EL (cell line): ENCODE measurements at places on chromosomes 1 and 21.

GRCh38 chr1:155911156-155912055 lies at the start of gene RIT1:
TSS of gene RIT1 (minus strand) at chr1:155911349. CDS start at chr1:155910761, 588 bp downstream.
- peak; percentile 83 for DNase-seq

- DNase-seq: no peak
Measured at GRCh38 chr1:160330119-160330518, 12.9 kb downstream of the COPA start.

- DNase-seq: no peak
Measured at GRCh38 chr1:177172272-177172671, 1.5 kb downstream of the BRINP2 start.

GRCh38 chr21:42702720-42703119 lies 49.3 kb downstream of the PDE9A start:
- no peak for DNase-seq

- no peak for DNase-seq
Measured at GRCh38 chr1:2016123-2016522, 3.0 kb upstream of the GABRD start.

DNA sequence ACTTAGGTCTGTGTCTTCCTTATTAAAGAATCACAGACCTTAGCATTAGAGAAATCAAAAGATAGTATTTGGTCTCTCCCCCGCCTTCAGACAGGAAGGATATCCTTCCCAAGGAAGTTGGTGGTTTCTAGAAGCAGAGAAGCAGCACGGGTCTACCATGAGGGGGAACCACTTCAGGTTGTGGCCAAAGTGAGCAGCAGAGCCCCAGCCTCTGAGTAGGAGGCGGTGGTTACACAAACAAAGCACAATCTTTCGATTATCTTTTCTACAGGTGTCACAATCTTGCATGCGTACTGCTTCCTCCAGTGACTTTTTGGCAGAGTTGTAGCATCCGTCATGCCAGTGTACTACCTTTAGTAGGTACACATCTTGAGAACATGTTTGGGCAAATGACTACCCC lies 8.8 kb downstream of the PGLYRP4 start:
- no peak for DNase-seq

DNA sequence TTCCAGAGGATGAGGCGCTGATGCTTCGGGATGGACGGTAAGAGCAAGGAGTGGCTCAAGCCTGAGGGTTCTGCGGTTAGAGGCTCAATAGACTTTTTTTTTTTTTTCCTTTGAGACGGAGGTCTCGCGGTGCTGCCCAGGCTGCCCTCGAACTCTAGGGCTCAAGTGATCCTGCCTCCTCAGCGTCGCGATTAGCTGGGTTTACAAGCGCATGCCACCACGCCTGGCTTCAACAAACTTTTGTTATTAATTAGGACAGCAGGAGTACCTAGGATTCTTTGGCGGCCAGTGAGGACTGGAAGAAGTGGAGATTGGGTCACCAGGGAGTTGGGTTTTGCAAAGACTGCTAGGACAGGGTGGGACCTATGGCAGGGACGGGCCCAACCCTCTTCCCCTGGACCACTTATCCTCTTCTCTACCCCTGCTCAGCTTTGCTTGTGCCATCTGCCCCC lies 587 bp downstream of the SCNM1 start:
- peak; percentile 77 for DNase-seq

GRCh38 chr1:112666946-112667345 lies 7.5 kb upstream of the MOV10 start:
- no peak for DNase-seq

- no peak for DNase-seq
Measured at GRCh38 chr21:33377221-33377920, 25.8 kb upstream of the IFNGR2 start.

DNA sequence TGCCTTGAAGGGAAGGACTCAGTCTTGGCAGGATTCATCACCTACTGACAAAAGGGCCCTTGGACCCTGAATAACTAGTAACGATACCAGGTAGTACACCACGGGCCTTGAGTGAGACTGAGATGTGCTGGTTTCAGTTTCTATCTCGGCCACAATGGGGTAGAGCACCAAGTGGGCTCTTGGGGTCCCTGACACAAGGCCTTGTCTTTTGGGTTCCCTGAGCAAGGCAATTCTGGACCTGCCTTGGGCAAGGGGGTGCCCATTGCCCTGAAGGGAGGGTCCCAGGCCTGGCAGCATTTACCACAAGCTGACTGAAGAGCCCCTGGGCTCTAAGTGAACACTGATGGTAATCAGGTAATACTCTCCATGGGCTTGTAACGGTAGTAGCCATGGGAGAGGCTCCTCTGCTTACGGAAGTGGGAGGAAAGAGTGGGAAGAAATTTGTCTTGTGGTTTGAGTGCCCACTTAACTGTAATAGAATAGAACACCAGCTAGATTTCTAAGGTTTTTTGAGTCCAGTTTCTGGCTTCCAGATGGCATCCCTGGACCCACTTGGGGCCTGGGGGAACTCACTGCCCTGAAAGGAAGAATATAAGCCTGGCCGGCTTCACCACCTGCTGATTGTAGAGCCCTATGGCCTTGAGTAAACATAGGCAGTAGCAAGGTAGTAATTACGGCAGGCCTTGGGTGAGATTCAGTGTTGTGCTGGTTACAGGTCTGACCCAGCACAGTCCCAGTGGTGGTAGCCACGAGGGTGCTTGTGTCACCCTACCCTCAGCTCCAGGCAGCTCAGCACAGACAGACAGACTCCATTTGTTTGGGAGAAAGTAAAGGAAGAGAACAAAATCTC lies 58.5 kb downstream of the WDR4 start:
- DNase-seq: no peak

GRCh38 chr1:10561955-10562354 lies 87.2 kb downstream of the PEX14 start:
- peak; percentile 13 for DNase-seq

- DNase-seq: peak; percentile 31
Measured at GRCh38 chr1:44636688-44637598, 37.3 kb downstream of the TMEM53 start.

DNA sequence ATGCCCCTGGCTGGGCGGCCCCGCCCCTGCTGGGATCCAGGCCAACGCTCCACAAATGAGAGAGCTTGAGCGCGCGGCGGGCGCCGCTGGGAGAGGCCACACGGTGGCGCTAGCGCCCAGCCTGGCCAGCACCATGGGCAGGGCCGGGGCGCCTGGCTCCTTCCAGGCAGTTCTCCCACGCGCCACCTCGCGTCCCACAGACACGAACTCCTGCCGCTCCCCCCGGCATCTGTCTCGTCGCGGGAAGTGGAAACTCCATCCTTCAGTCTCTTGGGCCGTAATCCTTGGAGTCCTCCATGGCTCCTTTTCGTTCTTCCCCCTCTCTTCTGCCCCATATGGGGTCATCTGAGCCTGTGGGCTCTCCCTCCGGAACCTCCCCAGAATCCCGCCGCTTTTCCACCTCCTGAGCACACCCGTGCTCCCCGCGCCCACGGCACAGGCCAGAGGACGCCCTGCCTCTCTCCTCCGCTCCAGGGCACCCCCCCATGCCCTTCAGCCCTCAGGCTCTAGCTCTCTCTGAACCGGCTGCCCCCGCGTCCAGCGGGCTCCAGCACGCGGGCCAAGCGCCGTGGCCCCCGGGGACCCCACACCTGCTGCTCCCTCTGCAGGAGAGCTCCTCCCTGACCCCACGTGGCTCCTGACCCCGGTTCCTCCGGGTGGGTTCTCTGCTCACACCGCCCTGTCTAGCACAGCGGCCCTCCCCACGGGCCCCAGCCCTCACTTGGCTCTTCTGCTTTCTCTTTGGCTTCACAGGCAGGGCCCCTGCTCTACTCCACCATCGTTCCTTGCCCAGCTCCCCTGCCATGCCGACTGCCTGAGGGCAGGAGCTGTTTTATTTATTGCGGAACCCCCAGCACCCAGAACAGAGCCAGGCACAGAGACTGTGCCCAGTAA lies 31.9 kb upstream of the EDN2 start:
- DNase-seq: peak; percentile 83

DNA sequence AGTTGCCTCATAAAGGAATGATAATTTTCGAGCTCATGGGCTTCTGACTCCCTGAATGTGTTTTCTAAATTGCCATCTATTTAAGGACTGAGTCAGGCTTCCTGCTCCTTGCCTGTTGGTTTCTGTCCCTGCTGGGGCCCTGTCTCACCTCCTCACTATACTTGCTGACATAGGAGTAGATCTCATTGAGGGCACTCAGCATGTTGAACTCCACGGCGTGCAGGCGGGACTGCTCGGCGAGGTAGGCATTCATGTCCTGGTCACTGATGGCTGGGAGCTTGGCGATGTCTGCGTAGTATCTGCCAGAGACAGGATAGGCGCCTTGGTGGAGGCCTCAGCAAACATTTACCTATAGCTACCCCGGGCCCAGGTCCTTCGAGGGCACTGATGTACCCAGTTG lies 116.9 kb upstream of the CD34 start:
- no peak for DNase-seq

DNA sequence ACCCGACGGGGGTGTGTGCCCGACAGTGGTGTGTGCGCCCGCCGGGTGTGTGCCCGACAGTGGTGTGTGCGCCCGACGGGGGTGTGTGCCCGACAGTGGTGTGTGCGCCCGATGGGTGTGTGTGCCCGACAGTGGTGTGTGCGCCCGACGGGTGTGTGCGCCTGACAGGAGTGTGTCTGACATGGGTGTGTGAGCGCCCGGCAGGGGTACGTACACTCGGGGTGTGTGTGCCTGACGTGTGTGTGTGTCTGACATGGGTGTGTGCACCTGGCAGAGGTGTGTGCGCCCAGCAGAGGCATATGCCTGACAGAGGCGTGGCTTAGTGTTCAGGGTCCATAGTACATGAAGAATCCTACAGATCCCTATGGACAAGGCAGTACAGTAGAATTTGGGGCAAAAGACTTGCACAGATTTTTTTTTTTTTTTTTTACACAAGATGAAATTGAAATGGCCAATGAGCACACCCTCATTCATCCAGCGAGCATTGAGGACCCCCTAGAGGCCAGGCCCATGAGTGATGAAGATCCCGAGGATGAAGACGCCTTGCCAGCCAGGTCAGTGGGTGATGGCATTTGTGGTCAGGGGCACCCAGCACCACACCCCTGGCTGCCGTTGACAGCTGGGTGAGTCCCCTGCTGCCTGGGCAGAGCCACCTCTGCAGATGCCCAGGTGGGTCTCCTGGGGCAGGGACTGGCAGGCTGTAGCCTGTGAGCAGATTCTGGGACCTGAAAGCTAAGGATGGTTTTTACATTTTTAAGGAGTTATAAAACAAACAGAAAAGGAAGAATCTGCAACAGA lies 60.1 kb downstream of the ADARB1 start:
- DNase-seq: no peak
